ENCODE measurements at places on chromosomes 1 and 21. TPM values are rescaled to one million over a fixed set of nuclear protein-coding genes. Genes with fewer than 3 reads are reported as not detected.

The SORT1 gene
- 41.9 TPM for total RNA-seq

The TNFRSF4 gene
- total RNA-seq, result 0.43 TPM

The SLC26A9 gene
- total RNA-seq, result not detected

The S100A3 gene
- total RNA-seq, result 20.3 TPM

The WARS2 gene
- 20.3 TPM for total RNA-seq

The CELA3A gene
- total RNA-seq, result not detected

- no peak for DNase-seq
Observed at GRCh38 chr21:42254083-42254482, 35.1 kb downstream of the ABCG1 start.

GRCh38 chr21:37757606-37758376 is 158.5 kb downstream of the KCNJ6 start:
- DNase-seq, result no peak
